ENCODE measurements at places on chromosomes 11 and 22. TPM values are rescaled to one million over a fixed set of nuclear protein-coding genes. Genes with fewer than 3 reads are reported as not detected.

Gene SHANK3
- total RNA-seq = 13.3 TPM

- DNase-seq = peak; percentile 89
Measured at GRCh38 chr11:4636962-4637661, at the start of gene OR51D1. OR51D1 (plus strand) TSS chr11:4637477; CDS start chr11:4639791, 2,314 bp downstream.

DNA sequence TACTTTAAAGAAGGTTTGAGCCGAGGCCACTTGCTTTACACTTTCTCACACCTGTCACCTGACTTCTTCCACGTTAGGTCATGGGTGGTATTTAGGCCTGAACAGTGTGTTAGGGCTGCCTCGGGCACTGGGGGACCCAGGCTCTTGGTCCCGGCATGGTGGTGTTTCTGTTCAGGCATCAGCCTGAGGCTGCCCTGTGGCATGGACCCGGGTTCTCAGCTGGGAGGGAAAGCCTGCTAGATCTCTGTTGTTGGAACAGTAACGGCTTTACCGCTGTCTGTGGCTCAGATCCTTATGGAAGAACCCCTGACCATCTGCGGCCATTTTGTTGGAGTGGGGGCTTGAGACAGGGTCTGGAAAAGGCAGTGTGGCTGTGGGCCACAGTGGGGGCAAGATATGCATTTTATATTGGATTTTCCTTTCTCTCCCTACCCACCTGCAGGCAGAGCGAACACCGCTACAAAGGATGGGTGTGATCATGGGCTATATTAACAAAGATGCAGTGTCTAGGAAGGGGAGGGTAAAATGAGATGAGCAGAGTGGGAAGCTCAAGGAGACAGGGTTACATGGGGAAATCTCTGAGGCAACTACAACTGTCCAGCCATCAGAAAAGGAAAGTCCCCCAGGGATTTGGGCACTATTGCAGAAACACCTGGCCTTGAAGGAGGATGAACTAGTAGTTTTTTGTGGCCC lies 1.6 kb upstream of the KCNJ11 start:
- no peak for DNase-seq

GRCh38 chr11:119509969-119510401 lies 87.0 kb upstream of the THY1 start:
- DNase-seq = no peak

Gene DRICH1
- total RNA-seq = not detected

Gene HEPN1
- not detected for total RNA-seq

DNA sequence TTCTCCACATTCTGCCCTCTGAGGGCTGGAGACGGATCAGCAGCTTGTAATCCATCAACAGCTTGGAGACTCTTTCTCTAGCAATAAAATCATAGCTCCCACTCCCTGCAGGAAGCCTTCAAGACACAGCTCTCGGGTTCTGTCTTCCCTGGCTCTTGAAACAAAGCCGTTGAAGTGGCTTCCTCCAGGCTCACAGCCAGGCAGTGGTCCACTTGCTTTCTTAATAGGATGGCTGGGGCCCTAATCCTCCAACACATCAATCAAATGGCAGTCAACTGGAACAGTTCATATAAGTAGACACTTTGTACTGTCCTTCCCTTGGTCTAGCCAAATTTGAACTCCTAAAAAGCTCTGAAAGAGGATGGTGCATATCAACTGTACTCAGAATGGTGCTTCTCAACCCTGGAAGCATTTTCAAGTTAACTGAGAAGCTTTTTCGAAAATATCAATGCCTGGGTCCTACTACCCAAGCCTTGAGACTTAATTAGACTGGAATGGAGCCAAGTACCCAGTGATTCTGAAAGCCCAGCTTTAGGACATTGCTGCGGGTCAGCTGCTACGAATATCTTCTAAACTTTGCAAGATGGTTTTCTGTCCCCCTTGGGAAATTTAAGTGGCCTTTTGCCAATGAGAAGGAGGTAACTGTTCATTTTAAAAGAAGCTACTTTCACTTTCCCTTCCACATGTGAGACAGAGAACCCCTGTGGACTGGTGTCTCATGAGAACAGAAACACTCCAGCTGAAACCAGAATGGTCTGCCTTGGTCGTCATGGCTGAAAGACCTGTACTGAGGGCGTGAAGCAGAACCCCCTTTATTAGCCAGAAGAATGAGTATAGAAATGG lies 74.7 kb downstream of the SC5D start:
- no peak for DNase-seq

Gene TYR
- not detected for total RNA-seq

GRCh38 chr11:8807544-8808225 lies 103.3 kb upstream of the AKIP1 start:
- no peak for DNase-seq

Gene PHETA2
- total RNA-seq = 16.6 TPM

- no peak for DNase-seq
Measured at GRCh38 chr11:122248131-122248530, 132.1 kb upstream of the BLID start.

GRCh38 chr11:101456812-101457211 lies 127.0 kb downstream of the TRPC6 start:
- DNase-seq = no peak

Data from esophagus muscularis mucosa (tissue), 4 donors.